Small intestine (tissue), 16 donors: ENCODE measurements at places on chromosomes 6 and 20.

DNA sequence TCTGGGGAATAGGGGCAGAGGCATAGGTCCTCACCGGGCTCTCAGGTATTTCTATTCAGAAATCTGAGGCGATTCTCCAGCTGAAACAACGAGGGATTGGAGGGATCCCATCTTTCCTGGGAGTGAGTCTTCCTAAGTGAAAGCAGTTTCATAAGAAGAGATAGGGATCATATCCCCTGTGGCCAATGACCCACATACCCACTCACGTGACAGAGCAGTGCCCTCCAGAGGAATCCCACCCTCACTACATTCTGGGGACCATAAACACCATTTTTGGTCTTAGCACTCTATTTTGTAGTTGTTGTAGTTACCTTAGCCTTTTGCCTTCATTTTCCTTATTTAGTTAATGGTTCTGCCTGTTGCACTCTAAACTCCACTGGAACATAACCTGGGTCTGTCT lies 121.1 kb downstream of the GPR63 start:
- DNase-seq = no peak

DNA sequence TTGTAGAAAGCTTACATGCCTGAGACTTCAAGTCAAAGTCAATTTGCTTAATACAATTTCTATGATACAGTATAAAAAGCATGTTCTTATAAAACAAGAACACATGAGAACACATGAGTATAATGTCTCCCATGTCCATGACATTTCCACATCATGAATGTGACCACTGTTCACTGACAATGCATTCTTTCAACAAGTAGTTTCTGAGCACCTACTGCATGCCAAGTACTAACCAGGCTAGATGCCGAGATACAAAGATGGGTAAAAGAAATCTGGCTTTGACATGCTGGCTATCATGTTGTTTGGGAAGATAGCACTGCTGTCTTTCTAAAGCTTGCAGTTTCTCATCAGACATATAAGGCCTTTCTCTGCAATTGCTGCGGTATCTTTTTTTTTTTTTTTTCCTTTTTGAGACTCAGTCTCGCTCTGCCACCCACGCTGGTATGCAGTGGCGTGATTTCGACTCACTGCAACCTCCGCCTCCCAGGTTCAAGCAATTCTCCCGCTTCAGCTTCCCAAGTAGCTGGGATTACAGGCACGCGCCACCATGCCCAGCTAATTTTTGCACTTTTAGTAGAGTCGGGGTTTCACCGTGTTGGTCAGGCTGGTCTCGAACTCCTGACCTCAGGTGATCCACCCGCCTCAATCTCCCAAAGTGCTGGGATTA lies 123.6 kb upstream of the DST start:
- DNase-seq = no peak

GRCh38 chr20:45887346-45887715 lies at the start of gene SPATA25:
TSS of gene SPATA25 (minus strand) at chr20:45887622. CDS start at chr20:45887590, 32 bp downstream.
- no peak for DNase-seq

DNA sequence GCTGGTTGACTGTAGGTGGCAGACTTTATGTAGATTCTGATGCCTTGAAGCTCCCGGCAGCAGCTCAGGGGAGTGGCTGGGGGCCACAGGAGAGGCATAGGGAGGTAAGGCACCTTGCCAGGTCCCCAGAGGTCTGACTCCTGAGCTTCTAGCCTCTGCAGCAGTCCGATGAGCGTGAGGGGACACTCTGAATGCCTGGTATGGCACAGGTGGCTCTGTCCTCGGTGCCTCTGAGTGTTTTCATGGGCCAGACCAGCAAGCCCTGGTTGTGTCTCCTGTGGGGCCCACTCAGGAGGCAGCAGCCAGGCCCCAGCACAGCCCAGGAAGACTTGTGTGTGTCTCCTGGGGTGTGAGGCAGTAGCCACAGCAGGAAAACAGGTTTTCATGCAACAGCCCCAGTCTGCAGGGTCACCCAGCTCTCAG lies 39.7 kb upstream of the IRF4 start:
- no peak for DNase-seq

DNA sequence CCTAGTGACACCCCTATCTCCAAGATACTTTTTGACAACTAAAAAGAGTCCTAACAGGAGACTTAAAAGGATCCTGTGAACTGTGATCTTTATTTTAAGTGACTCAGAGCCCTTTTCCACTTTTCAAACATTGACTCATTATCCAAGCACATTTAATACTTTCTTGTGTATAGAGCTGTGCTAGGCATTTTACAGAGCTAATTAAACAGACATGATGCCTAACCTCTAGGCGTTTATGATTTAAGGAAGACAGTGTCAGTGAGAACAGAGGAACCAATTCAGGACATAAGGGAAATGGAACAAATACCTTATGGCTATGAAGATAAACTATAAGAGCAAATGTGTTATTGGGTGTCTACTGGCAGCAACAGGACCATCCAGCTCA lies 282.6 kb downstream of the TPBG start:
- DNase-seq = no peak

DNA sequence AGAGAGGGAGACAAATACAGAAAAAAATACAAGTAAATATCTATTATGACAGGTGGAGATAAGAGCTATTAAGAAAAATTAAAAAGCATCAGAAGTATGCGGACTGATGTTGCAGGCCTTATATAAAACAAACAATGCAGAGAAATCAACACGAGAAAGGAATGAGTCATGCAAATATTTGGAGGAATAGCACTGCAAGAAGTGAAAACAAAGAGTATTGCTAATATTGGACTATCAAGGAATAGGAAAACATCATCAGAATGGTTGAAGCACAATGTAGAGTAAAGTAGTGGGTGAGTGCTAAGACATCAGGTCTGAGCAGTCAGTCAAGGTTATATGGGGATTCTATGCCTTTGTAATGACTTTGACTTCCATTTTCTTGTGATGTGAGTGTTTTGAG lies 657.5 kb upstream of the GJE1 start:
- no peak for DNase-seq

- DNase-seq = no peak
These were observed 57.2 kb downstream of the BCAS4 start for GRCh38 chr20:50852085-50852484.

- no peak for DNase-seq
These were observed 220.2 kb upstream of the CEP162 start for GRCh38 chr6:84447651-84448050.

GRCh38 chr6:160400446-160400845 lies 52.3 kb downstream of the SLC22A3 start:
- DNase-seq = no peak

GRCh38 chr6:139030228-139030963 lies 1.9 kb downstream of the ABRACL start:
- DNase-seq = no peak

- DNase-seq = no peak
These were observed 41.4 kb downstream of the SCAND1 start for GRCh38 chr20:35912881-35913280.

GRCh38 chr6:84709121-84709520 lies 55.3 kb downstream of the TBX18 start:
- DNase-seq = no peak

DNA sequence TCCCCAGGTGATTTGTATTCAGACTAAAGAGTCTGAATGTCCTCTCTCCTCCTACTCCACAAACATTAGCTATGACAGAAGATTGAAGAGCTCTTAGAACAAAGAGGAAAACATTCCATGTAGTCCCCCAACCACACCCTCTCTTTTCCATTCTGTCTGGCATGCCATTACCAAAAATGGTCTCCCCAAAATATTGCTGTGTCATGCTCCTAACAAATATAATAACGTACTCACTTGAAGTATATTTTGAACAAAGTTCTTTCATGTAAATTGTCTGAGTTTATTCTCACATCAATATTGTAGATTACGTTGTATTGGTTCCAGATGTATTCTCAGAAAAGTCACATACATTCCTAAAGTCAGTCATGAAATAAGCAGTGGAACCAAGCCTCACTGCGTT lies 467.3 kb upstream of the IRAK1BP1 start:
- no peak for DNase-seq

DNA sequence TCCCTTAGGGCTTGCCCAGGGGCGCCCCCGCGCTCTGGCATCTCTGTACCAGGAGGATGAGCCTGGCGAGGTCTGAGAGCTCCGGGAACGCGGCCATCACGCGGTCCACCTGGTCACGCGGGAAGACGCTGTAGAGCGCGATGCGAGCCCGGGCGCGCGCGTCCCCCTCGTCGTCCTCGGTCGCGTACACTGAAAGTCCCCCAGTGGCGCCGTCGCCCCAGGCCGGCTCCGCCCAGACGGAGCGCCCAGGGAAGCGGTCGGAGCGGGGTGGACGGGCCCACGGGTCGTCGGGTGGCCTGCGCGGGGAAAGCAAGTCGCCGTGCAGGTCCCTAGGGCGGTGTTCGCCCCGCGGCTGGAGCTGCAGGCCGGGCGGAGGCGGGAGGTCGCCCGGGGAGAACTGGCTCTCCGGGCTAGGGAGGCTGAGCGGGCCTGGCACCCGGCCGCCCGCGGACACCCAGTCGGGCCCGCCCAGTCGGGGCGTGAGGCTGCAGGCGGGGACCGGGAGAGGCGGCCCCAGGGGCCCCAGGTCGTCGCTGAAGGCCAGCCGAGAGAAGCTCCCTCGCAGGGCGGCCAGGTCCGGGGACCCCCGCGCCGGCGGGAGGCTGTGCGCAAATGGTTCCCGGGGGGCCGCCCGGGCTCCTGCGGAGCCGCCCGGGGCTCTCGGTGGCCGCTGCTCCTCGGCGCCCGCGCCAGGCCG lies 34.0 kb downstream of the ZC3H12D start:
- DNase-seq = peak; percentile 81

DNA sequence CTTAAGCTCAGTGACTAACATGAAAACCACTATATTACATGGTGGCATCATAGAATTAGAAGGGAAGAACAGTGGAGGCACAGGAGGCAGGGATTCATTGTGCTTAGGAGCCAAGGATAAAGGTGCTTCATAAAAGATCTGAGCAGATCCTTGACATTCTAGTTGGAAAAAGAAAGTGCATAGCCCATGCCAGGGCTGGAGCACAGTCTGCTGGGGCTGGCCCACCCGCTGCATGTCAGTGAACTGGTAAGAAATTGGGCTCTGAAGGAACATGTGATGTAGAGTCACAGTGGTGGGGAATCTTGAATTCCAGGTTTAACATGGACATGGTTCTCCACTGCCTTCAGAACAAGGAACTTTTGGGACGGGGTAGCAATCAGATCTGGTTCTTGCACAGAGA lies 20.4 kb downstream of the MYLIP start:
- DNase-seq = no peak

DNA sequence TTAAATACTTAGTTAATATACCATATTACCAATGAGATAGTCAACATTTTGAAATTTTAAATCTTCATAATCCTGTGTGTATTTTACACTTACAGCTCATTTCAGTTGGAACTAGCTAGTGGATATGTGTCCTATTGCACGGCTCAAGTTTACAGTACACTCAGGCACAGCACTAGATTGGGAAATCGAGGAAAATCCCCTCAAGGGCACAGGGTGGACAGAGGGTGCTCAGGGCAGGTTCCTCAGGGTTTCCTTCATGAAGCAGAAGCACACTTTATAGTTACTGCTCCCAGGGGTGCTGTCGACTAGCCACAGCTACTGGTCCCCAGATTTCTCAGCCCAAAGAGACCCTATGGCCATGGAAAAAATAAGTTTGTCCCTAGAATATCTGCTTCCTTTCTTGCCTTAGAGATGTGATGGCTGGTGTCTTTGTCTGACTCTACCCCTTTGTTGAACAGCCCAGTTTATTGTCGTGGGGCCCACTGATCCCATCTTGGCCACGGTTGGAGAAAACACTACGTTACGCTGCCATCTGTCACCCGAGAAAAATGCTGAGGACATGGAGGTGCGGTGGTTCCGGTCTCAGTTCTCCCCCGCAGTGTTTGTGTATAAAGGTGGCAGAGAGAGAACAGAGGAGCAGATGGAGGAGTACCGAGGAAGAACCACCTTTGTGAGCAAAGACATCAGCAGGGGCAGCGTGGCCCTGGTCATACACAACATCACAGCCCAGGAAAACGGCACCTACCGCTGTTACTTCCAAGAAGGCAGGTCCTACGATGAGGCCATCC lies 1.5 kb downstream of the BTN2A1 start:
- no peak for DNase-seq

GRCh38 chr20:853406-853996 lies 20.0 kb downstream of the FAM110A start:
- no peak for DNase-seq

- DNase-seq = no peak
These were observed 144.8 kb downstream of the TTLL2 start for GRCh38 chr6:167469672-167470071.

DNA sequence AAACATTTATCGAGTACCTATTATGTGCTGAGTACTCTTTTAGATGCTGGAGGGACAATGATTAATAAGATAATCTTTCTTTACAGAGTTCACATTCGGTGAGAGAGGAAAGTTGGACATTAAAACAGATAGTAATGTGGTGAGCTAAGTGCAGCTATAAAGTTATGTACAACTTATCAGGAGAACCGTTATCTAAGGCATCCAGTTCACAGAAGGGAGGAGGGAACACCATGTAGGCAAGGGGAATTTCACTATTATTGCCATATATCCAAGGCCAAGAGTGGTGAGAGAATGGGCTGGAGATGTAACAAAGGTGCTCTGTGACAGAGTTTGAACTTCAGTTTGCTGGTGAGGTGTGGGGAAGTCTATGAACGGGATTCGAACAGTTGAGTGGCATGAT lies 105.8 kb downstream of the CARMIL1 start:
- DNase-seq = peak; percentile 46

DNA sequence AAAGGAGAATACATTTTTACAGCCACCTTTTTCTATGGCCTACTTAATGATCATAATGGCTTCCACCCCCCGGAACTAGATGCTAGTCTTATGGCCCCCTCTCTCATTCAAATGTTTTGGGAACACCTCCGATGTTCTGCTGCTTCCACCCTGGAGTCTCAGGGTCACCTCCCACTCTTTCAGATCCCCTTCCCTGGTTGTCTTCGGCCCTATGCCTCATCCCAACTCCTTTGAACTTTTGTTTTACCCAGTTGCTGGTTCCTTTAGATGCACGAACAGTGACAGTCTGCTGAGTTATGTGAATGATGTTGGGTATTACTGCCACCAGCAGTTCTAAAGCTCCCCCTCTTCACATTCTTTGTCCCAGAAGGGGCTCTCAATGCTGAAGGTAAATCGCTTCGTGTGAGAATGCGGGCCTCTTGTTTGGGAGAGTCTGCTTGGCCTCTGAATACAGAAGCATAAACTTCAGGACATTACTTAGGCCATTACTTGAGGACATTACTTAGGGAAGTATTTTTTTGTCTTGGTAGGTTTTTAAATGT lies 309.1 kb downstream of the SOX4 start:
- DNase-seq = no peak

DNA sequence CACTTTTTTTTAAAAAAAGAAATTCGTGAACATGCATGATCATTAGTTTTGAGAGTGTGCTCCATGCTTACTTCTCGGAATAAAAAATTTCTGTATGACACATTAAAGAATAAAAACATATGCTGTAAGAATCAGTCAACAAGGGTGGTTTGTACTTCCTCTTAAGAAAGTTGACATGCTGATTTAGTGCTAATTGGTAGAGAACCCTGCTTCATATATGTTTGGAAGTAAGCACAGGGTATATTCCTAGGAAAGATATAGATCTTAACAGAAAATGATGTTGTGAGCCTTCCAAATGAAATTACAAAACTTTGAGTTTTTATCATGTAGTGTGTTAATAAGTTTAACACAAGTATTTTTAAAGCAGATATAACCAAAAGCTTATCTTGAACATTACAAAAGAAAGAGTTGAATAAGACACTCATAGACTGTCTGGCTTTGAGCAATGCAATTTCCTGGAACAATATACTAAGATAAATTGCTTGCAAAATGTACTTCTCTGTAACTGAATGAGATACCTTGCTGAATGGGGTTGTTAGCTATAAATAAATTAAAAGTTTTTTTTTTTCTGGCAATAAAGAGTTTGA lies 13.8 kb upstream of the VIP start:
- DNase-seq = no peak

- DNase-seq = no peak
These were observed 69.6 kb downstream of the GMDS start for GRCh38 chr6:2175825-2176224.

- no peak for DNase-seq
These were observed 153.6 kb upstream of the UST start for GRCh38 chr6:148593130-148593812.
